ENCODE measurements at places on chromosomes 2 and 18.

DNA sequence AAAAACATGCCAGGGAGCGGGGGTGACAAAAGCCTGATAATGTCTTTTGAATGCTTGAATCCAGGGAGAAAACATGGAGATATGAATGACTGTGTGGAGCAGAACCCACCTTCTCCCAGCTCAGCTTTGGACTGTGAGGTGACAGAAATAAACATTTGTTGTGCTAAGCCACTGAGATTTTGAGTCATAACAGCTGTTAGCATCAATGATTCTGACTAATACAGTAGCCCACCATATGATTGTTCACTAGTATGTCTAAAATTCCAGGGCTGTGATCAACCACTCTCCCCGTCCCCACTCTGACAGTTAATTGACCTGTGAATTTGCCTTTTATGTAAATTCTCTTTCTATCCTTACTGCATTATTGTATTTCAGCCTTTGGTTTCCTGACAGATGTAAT lies 69.1 kb downstream of the PDK1 start:
- no peak for DNase-seq

GRCh38 chr2:891734-892133 lies 58.9 kb upstream of the SNTG2 start:
- DNase-seq = no peak

GRCh38 chr2:138948070-138948539 lies 167.9 kb upstream of the NXPH2 start:
- DNase-seq = no peak

DNA sequence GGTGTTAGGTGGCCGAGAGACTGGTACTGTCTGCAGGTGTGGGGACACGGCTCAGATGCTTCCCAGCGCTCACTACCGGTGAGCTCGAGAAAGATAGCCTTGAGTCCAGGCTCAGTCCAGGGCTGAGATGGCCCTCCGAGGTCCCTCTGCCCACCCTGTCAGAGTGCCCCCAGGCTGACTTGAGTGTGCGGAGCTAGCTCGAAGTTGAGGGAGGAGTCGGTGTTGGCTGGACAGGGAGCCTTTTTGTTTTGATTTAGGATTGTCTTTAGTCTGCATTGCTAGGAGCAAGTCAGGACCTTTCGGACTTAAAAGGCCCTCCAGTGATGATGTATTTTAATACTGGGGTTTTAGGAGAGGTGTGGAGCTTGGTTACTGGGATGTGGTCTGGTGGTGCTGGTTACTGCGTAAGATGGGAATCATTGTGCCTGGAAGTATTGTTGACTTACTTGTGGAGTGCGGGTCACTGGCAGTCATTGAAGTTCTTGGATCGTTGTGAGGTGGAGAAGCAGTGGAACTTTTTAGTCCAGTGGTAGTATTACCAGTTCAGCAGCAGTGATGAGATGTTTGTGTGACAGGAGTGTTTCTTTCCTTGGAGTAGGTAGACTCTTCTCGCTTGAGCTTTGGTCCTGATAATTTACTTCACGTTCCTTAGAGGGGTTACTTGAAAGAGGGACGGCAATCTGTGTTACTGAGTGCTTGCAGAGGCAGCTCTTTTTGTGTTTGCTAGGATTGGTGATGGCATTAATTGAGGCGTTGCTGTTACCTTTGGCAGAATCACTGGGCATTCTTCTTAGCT lies 633 bp downstream of the KIAA1328 start:
- no peak for DNase-seq

DNA sequence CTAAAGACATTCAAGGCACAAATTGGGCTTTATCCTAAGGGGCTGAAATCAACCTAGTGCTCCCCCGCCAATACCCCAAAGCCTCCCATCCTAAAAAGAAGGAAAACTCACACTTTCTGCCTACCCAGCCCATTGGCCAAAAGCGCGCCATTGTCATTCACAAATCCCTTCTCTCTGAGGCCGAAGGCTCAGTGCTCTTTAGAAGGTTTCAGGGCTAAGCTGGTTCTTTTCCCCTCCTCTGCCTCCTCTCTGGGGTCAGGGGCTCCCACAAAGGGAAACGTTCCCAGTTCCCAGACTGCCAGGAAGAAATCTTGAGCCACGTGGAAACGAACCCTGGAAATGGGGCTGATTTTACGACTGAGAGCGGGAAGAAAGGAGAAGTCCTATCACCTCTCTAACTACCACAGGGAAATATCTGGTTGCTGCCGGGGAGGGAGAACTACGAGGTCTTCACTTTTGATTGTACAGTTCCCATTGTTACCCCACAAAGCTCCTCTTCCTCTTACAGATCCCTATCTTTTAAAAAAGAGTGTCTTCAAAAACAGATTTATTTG lies 1.7 kb upstream of the SKOR2 start:
- no peak for DNase-seq

DNA sequence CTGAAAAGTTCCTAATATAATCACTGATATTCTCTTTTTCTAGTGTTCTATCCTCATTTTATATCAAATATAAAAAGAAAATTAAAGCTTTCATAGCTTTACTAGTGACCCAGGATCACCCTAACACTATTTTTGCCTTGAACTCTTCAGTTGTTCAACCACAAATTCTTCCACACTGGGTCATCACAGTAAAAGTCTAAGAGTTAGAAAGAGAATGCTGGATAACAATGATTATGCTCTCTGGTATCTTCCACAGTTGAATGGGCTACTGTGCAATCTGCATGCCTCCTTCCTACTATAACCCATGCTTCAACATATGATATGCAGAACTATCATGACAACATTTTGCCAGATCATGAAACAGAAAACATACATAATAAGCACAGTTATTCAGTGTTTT lies 32.3 kb downstream of the CHN1 start:
- no peak for DNase-seq

DNA sequence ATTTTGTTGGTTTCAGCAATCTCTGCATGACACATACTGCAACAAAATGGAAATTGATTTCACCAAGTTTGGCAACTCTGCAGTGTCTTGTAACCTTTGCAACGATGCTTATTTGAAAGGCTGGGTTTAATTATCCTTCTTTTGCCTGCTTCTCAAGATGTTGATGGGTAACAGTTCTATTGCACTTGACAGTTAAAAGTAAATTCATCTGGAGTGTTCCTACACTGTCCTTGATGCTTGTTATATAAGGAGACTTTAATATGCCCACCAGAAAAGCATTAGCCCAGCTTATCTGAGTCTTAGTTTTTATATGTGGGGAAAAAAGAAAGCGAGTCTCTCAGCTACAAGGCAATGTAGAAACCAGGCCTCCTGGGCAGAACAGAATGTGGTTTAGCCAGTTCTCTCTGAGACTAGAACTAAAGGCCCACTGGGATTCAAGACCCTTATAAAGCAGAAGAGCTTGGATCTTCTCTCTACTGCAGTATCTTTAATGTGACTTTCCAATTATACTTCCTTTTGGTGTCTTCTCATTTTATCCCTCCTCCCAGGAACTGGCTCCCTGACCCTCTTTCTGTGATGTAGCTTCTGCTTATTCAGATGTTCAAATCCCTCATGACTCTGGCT lies 106.8 kb upstream of the LYPD6 start:
- no peak for DNase-seq

DNA sequence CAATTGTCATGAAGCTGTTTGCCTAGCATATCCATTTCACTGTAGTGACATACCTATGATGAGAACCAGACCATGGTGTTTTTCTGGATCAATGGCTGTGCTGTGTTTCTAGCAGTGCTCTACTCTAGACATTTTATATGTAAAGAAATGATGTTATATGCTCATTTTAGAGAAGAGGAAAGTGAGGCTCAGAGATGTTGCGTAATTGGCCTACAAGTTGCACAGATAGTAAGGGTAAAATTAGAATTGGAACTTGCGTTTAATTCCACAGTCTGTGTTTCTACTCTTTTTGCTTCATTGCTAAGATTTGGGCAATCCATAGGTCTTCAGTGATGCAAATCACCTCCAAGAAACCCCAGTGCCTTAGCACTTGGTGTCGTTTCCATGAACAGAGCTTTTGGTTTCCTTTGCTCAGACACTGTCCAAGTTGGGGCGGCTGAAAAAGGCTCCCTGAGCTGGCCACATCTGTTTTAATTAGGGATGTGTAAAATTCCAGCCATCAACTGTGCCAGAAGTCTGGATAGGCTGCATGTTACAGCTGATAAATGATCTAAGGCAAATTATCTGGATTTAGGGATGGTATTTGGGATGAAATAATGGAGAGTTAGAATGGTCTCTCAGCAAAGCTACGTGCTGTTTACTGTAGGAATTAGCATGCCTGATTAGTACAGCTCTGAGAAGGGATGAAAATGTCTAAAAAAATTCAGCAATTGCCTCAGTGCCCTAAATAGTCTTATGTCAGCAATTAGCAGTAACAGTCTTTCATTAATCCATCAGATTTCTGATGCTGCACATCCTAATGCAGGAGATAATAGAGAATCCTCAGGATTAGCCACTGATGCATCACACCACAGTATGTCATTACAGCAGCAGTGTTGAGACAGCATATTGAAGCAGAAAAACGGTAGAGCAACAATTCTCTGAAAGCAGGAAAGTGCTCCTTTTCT lies 65.3 kb downstream of the PTPRM start:
- DNase-seq = no peak

DNA sequence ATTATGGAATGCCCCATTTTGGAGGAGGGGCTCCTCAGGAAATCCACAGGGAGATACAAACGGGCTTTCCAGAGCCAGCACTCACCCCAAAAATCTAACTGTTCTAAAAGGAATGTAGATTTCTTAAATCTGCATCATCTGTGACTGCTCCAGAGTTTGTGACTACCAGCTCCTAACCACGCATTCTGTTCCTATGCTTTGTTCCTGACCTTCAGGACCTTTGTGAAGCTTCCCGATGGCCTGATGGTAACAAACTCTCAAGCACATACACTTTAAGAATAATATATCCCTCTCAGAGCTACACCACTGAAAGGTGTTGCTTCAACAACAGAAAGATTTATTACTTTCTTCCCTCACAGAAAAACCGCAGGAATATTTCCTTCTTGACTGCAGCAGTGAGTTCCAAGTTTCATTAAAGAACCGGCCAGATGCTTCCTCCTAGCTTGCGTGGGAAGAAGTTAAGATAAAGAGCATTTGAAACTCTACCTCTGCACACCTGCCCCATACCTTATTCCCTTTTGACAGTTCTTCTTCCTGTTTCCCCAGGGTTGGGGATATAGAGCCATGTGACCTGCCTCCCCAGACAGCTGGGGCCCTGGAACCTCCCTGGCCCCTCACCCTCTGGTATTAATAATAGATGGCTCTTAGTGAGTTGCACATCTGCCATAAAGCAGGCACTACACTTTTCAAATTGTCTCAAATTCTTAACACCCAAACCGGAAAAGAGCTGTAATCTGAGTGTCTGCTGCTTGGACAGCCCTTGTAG lies 40.2 kb upstream of the EML4 start:
- DNase-seq = no peak

DNA sequence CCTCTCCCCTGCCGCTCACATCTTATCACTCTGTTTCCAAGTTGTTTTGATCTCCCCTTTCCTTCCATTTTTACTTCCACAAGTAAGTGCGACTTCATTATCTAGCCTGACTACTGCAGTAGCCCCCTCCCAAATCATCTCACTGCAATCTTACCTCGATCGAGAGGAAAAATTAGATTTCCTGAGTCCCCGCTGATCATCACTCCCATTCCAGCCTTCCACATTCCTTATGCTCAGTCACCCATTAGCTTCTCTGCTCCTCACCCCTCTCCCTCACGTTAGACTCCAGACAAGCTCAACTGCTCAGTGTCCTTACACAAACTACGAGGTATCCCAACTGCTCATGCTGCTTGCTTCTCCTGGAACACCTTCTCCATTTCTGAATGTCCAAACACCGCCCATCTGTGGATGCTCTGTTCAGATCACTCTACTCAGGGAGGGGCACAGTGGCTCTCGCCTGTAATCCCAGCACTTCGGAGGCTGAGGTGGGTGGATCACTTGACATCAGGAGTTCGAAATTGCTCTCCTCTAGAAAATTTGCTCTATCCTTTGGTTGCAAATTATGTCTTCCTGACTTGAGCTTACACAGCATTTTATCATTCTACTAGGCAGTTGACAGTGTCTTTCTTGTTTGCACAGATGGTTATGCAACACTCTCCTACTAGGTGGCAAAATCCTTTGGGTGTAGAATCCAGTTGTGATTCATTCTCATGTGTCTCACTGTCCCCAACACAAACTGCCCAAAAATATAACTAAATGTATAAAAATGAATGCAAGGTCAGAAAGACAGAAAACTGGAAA lies 96.5 kb downstream of the INO80D start:
- DNase-seq = no peak

GRCh38 chr2:128505150-128505490 lies 186.5 kb upstream of the HS6ST1 start:
- no peak for DNase-seq

GRCh38 chr2:48247206-48247605 lies 282.7 kb upstream of the STON1 start:
- no peak for DNase-seq

GRCh38 chr2:177108890-177109289 lies 103.7 kb upstream of the HNRNPA3 start:
- DNase-seq = no peak

- no peak for DNase-seq
These were observed 133.2 kb upstream of the ID2 start for GRCh38 chr2:8548619-8549150.

DNA sequence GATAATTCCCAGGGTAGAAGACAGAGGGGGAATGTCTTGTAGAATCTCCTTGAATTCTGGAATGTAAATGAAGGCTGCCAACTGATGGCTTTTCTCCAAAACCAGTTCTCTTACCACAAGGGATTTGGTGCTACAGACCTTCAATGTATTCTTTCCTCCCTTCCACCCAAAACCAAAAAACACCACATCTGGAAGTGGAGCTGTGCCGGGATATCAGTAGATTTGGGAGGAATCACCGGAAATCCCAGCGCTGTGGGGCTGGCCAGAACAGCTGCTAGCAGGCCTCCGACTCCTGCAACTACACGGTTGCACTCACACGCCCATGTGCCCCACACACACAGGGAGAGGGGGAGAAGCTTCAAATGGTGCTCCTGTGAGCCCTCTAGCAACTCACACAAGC lies 45.7 kb downstream of the RPL31 start:
- DNase-seq = no peak

GRCh38 chr2:12284037-12284436 lies 432.7 kb upstream of the TRIB2 start:
- DNase-seq = no peak

DNA sequence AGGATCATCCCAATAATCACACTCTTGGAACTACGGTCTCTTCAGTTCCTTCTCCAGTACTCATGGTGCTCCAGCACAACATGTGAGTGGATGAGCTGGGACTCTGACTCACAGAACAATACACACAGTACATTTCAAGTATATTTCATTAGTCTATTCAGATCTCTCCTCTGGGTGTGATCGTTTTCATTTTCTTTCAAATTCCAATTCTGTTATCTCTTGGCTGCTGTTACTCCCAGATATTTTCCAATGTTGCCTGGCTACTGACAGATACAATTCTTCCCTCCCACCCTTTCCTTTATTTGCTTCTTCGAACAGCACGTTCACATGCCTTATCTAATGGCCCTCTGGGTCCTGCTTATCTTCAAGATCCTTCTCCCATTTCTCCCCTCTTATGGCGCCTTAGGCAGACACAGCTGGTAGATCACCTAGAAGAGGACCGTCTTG lies 216.0 kb downstream of the ACKR3 start:
- DNase-seq = no peak

DNA sequence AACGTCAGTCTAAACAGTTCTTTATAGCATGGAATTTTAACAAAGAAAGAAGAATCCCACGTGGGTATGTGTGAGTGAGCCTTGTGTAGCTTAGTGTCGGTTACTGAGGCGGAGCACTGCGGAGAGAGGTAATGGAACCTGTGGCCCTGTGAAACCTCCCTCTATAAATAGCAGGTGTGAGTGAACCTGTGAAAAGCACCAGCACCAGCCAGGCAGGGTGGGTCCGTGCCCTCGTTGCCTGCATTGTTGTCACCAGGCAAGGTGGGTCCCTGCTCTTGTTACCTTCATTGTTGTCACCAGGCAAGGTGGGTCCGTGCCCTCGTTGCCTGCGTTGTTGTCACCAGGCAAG lies 4.7 kb downstream of the CTDP1 start:
- no peak for DNase-seq

Data from activated T-helper 1 cell treated with Interleukin-2 at 50 U/mL for 16 hours (primary cell).